ENCODE measurements at places on chromosomes 11 and 22. TPM values are rescaled to one million over a fixed set of nuclear protein-coding genes. Genes with fewer than 3 reads are reported as not detected.
A peak's percentile ranks its signal among the peaks of the same experiment; 100 is the strongest.

GRCh38 chr11:73312851-73313327 lies 4.8 kb downstream of the ARHGEF17 start:
- H3K36me3 ChIP-seq, result peaks cover 5% of the 10 kb centered on the region
- H3K4me1 ChIP-seq, result peaks cover 86% of the 10 kb centered on the region
- peak overlapping the region; percentile 98 for H3K27ac ChIP-seq
- no peaks in the 10 kb centered on the region for H3K27me3 ChIP-seq
- H3K4me3 ChIP-seq, result peak overlapping the region; percentile 60

GRCh38 chr22:36153501-36154422 lies 6.8 kb downstream of the APOL3 start:
- H3K27ac ChIP-seq, result peak overlapping the region; percentile 82
- peak; percentile 46 for DNase-seq
- peaks cover 11% of the 10 kb centered on the region for H3K36me3 ChIP-seq
- H3K4me3 ChIP-seq, result no peak overlapping the region
- no peaks in the 10 kb centered on the region for H3K27me3 ChIP-seq
- no peaks in the 10 kb centered on the region for H3K4me1 ChIP-seq

DNA sequence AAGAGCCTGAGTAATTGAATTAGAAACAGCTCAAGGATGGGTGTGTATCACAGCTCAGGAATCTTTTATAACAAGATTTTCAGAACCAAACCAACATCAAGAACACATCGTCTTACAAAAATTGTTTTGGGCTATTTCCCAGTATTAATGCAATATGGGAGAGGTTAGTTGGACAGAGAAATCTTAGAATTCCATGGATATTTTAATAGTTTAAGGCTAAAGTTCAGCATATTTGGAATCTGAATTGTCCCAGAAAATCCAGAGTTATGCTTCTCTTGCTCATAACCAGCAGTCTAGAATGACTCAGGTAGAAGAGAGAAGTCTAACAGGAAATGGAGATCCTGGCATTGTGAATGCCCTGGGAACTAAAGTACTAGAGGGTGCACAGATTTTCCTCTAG lies 74.6 kb downstream of the ADM start:
- H3K4me3 ChIP-seq, result no peak overlapping the region
- no peaks in the 10 kb centered on the region for H3K27me3 ChIP-seq
- H3K4me1 ChIP-seq, result no peaks in the 10 kb centered on the region
- no peak overlapping the region for H3K27ac ChIP-seq
- DNase-seq, result no peak

DNA sequence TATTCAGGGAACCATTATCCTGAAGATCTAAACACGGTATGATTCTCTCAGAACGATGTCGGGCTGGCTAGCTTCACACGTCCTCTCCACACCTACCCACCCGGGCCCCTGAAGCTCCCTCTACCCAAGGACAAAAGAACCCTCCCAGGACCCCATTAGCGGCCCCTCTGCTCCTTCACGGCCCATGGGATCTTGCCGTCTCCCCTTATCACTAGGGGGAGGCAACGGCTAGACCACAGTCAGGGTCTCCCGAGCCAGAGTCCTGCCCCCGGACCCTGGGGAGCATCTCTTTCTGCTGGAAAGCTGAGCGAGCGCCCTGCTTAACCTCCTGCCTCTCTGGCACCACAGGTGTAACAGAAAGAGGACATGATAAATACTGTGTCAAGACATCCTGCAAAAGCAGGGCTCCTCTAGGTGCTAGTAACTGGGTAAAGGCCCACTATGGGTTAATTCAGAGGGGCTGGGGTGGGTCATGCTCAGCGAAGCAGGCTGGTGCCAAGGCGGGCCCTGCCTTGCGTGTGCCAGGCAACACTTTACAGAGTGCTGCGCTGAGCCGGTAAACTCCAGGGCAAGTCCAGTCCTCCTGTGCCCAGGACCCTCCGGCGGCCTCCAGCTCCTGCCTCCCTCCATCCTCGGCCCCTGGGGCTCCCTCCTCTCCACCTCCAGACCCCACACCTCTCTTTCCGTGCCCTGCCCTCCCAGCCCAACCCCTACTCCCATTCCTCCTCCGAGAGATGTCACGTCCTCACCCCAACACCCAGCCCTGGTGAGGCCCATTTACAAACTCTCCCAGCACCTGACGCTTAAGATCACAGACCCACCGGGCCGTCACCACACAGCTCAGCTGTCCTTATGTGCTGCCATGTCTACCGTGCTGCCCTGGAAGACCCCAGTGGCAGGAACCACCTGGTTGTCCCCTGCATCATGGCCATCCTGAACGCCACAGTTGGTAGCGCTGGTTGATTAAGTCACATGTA lies 3.0 kb downstream of the TOLLIP start:
- no peak overlapping the region for H3K4me3 ChIP-seq
- H3K4me1 ChIP-seq, result no peaks in the 10 kb centered on the region
- DNase-seq, result no peak
- no peak overlapping the region for H3K27ac ChIP-seq

DNA sequence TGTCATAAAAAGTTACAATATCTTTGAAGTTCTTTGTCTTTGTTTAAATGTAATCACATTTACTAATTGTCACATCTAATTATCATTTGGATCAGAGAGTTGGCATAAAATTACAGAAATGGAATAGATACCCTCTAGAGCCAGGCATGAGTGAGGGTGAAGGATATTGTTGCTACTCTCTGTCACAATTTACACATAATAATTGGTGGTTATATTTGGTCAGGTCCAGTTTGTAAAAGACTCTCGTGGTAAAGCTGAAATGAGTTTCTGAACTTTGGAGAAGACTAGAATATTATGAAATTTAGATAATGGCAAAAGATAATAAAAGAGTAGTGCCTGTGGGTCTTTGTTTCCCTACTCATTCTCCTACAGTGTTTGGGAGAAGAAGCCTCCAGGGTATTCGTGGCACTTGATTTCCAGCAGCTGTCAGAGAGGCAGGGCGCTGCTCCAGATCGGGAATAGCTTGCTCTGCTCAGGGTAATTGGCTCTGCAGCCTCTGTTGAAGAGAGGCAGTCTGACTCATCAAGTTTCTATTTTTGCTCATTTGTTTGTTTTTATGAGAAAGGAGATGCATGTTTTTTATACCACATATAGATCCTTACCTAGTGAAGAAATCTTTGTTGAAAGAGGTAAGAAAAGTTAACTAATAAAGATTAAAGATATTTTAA lies 349.9 kb downstream of the CNTN5 start:
- H3K36me3 ChIP-seq, result no peaks in the 10 kb centered on the region
- no peak for DNase-seq
- H3K4me3 ChIP-seq, result no peak overlapping the region

- H3K4me3 ChIP-seq, result no peak overlapping the region
- DNase-seq, result no peak
- no peaks in the 10 kb centered on the region for H3K36me3 ChIP-seq
- no peaks in the 10 kb centered on the region for H3K27me3 ChIP-seq
- H3K27ac ChIP-seq, result no peak overlapping the region
Measured at GRCh38 chr11:122668562-122669090, 13.1 kb downstream of the UBASH3B start.

- no peak overlapping the region for H3K27ac ChIP-seq
- H3K4me3 ChIP-seq, result no peak overlapping the region
- H3K36me3 ChIP-seq, result no peaks in the 10 kb centered on the region
Measured at GRCh38 chr11:127651175-127651887, 650.8 kb upstream of the KIRREL3 start.

DNA sequence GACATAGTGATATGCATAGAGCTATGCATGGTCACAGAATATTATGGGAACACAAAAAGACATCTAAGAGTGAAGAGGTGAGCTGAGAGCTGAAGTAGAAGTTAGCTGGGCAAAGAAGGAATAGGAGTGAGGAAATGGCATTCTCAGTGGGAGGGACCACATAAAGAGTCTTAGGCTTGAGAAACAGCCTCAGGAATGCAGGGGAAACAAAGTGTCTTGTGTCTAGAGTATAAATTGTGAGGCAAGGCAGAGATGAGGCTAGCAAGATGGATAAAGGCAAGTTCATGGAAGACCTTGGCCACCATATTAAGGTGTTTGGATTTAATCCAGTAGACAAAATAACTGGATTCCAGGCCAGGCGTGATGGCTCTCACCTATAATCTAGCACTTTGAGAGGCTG lies 40.6 kb upstream of the CRTAM start:
- no peaks in the 10 kb centered on the region for H3K36me3 ChIP-seq
- no peak for DNase-seq
- H3K4me1 ChIP-seq, result no peaks in the 10 kb centered on the region

DNA sequence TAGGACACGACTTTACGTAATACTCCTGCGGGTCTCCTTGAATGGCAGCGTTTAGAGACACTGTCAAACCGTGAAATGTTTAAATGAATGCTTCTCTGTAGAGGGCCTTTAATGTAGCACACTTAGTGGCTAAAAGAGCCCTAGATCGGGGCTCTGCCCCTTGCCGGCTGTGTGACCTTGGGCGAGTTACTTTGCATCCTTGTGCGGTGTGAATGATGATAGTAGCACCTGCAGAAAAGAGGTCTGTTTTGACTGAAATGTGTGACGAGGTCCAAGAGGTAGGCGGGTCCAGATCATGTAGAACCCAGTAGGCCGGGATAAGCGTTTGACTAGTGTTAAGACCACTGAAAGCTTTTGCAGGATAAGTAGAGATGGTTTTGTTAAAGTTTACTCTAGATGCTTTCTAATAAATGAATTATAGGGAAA lies 866 bp downstream of the MED17 start:
- H3K4me3 ChIP-seq, result peak overlapping the region; percentile 90
- H3K4me1 ChIP-seq, result peaks cover 38% of the 10 kb centered on the region
- no peak for DNase-seq
- H3K36me3 ChIP-seq, result peaks cover 16% of the 10 kb centered on the region

DNA sequence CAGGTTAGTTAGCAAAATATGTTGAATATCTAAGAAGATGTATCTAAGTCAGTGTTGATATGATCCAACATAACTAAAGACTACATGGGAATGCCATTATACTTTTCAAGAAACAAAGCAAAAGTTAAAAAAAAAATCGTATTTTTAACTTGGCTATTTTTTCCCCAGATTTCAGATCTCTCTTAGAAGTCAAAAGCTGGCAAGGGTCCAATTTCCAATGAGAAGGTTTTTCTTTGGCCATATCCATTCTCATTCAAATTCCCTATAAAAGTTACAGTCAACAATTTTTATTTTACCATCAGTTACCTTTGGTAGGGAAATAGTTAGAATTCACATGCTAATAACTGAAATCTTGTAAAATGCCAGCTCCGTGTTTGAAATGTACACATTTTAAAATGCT lies 70.5 kb upstream of the FAT3 start:
- no peaks in the 10 kb centered on the region for H3K36me3 ChIP-seq
- no peak overlapping the region for H3K4me3 ChIP-seq
- no peaks in the 10 kb centered on the region for H3K27me3 ChIP-seq
- H3K27ac ChIP-seq, result no peak overlapping the region

- H3K27me3 ChIP-seq, result no peaks in the 10 kb centered on the region
- peak; percentile 70 for DNase-seq
- H3K27ac ChIP-seq, result peak overlapping the region; percentile 4
- H3K4me1 ChIP-seq, result peaks cover 23% of the 10 kb centered on the region
Measured at GRCh38 chr11:69131644-69132300, 24.0 kb upstream of the SMIM38 start.

GRCh38 chr11:74037309-74037708 lies 28.4 kb upstream of the UCP3 start:
- DNase-seq, result no peak
- H3K4me1 ChIP-seq, result no peaks in the 10 kb centered on the region
- no peak overlapping the region for H3K4me3 ChIP-seq
- no peak overlapping the region for H3K27ac ChIP-seq
- no peaks in the 10 kb centered on the region for H3K27me3 ChIP-seq
- H3K36me3 ChIP-seq, result peaks cover 48% of the 10 kb centered on the region

DNA sequence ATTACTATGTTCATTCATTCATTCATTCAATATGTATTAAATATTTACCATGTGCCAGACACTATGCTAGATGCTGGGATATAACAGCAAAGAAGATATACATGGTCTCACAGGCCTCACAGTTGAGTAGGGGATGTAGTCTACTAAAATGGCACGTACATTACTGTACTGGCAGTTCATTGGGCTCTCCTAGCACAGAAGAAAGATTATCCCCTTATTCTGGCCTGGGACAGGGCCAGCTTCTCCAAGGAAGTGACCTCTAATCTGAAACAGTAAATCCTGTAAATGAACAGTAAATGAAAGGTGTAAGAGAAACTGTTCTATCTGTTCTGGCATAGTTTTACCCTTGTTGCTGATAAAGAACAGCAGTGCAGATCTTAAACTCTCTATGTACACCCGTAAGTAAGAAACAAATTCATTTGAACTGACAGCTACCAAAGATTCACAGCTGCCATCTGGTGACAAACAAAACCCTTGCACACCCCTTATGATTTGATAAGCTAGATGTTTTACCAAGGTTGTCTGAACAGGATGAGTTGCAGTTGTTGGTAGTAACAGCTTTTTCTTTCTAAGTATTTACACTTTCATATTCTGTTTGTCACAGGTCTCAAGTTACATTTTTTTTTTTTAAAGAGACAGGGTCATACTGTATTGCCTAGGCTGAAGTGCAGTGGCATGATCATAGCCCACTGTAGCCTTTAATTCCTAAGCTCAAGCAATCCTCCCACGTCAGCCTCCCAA lies 263.1 kb downstream of the TMEM135 start:
- H3K27ac ChIP-seq, result no peak overlapping the region
- no peak overlapping the region for H3K4me3 ChIP-seq
- no peaks in the 10 kb centered on the region for H3K36me3 ChIP-seq
- no peaks in the 10 kb centered on the region for H3K4me1 ChIP-seq

- no peak for DNase-seq
- no peak overlapping the region for H3K4me3 ChIP-seq
- H3K4me1 ChIP-seq, result no peaks in the 10 kb centered on the region
- no peak overlapping the region for H3K27ac ChIP-seq
- H3K27me3 ChIP-seq, result no peaks in the 10 kb centered on the region
Measured at GRCh38 chr11:85475660-85476517, 151.3 kb downstream of the DLG2 start.

DNA sequence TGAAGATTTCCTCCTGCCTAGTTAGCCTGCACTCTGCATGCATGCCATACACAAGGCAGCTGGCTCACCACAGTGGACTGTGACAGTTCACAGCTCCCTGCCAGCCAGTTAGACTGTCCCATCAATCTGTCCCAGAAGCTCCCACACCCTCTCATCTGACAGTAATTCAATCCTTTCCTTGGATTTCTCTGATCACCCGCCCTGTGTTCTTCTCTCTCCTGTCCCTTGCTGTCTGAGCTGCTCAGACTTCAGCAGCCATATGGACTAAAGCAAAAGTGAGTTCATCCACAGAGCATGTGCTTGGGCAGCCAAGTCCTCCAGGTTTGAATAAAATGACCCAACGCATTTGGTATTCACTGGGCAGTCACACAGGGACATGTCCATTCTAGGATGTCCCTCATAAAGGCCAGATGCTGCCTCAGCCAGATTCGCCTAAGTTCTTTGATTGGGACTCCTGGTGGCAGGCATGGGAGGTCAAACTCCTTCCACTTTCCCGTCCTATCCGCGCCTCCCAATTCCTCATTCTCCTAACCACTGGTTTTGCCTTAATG lies 54.5 kb upstream of the ZBTB44 start:
- no peak overlapping the region for H3K4me3 ChIP-seq
- no peak for DNase-seq
- peak overlapping the region; percentile 76 for H3K27ac ChIP-seq
- H3K4me1 ChIP-seq, result no peaks in the 10 kb centered on the region

GRCh38 chr11:14249121-14249963 lies 109.6 kb downstream of the RRAS2 start:
- no peak overlapping the region for H3K4me3 ChIP-seq
- no peaks in the 10 kb centered on the region for H3K36me3 ChIP-seq
- peak; percentile 73 for DNase-seq
- H3K27me3 ChIP-seq, result no peaks in the 10 kb centered on the region
- H3K27ac ChIP-seq, result no peak overlapping the region

The VPREB1 gene
- total RNA-seq, result not detected

The OR51G2 gene
- not detected for total RNA-seq

The AMOTL1 gene
- total RNA-seq, result 59.5 TPM

The KCNA4 gene
- total RNA-seq, result 5.0 TPM

The EHF gene
- not detected for total RNA-seq

The MYEOV gene
- 0.12 TPM for total RNA-seq

The BDNF gene
- total RNA-seq, result 0.20 TPM

The LRP4 gene
- total RNA-seq, result 29.6 TPM

All from right atrium auricular region (tissue), 2 donors.